ENCODE measurements at places on chromosomes 3 and 15.

GRCh38 chr15:97979140-97979520 is 18.6 kb downstream of the ARRDC4 start:
- DNase-seq: no peak

DNA sequence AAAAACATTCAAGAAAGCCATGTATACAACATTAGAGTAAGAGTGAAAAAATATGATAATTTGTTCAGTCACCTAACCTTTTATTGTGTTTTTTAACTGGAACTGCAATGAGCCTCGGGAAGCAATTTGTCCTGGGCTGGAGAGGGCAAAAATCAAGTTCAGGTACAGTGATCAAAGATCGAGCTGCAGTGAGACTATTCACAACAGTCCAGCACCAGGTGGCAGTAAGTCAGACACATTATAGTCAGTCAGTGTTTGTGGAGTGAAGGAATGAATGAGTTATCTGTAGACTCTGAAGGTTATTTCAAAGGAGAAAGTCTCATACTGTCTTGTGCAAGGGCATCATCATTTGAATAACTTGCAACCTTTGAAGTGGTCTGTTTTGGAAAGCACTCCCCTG is 116.6 kb downstream of the CHDH start:
- DNase-seq: no peak

GRCh38 chr15:30791239-30792175 is 112.2 kb upstream of the FAN1 start:
- DNase-seq: no peak

DNA sequence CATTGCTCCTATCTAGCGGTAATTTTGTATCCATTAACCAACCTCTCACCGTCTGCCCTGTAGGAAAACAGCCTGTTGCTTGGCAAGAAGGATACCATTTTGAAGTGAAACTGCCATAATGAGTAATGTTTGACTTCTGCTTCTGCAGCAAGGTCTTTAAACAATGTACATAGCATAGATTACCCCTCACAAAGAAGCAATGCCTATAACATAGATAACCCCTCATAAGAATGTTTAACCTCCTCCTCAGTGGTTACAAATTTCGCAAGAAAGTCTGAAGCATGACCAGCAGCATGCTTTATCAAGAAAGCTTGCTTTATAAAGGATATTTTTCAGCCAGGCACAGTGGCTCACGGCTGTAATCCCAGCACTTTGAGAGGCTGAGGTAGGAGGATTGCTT is 61.2 kb upstream of the MFGE8 start:
- DNase-seq: no peak
